ENCODE measurements at places on chromosomes 1 and 21.
A peak's percentile ranks its signal among the peaks of the same experiment; 100 is the strongest.

DNA sequence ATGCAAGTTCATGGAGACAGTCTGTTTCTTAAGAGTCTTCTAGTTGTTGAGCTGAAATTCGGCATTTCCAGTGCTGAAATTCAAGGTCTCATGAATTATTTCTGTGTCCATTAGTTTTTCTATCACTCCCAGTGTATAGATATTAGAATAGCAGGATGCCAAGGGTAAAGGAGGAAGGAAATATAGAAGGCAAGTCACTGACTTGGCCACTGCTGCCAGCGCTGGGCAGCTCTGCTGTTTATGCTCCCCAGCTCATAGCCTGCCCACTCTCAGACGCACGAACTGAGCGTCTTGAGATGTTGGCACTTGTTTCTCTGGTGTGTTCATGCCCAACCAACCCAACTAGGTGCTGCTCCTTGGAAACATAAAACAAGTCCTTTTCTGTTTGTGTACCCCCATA lies 110.1 kb downstream of the SLC45A1 start:
- DNase-seq, result no peak

- DNase-seq, result peak; percentile 33
These were observed 681 bp downstream of the B4GALT2 start for GRCh38 chr1:43979528-43980254.

GRCh38 chr1:56533621-56534020 lies 45.7 kb downstream of the PLPP3 start:
- no peak for DNase-seq

GRCh38 chr1:81129366-81129765 lies 671.4 kb upstream of the ADGRL2 start:
- DNase-seq, result no peak

- no peak for DNase-seq
These were observed 11.8 kb upstream of the NTMT2 start for GRCh38 chr1:170133766-170134495.

DNA sequence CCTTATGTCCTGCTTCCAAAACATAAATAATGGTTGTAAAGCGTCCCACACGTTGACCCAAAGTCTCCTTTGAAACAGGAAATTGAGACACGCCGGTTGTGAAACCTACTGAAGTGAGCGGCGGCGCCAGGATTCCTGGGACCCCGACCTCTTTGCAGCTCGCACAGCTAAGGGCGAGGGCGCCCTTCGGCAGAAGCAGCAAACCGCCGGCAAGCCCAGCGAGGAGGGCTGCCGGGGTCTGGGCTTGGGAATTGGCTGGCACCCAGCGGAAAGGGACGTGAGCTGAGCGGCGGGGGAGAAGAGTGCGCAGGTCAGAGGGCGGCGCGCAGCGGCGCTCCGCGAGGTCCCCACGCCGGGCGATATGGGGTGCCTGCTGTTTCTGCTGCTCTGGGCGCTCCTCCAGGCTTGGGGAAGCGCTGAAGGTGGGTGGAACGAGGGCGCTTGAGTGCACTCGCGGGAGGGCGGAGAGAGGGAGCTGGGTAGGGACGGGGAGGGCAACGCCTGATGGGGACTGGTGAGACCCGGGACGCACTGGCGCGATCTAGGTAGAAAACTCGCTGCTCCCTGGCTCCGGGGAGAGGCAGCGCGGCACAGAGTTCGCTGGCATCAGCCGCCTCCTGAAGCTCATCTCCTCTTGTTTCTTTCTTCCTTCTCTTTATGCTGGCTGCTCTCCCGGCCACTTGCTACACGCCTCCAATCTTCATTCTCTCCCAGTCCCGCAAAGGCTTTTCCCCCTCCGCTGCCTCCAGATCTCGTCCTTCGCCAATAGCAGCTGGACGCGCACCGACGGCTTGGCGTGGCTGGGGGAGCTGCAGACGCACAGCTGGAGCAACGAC lies at the start of gene CD1D:
Gene CD1D, plus strand, starts transcription at position 155 of the 836 bp plus-strand sequence. Its CDS starts 207 bp downstream, at position 362.
- peak; percentile 40 for DNase-seq

- DNase-seq, result no peak
These were observed 39.6 kb upstream of the PGBD5 start for GRCh38 chr1:230465691-230466090.

DNA sequence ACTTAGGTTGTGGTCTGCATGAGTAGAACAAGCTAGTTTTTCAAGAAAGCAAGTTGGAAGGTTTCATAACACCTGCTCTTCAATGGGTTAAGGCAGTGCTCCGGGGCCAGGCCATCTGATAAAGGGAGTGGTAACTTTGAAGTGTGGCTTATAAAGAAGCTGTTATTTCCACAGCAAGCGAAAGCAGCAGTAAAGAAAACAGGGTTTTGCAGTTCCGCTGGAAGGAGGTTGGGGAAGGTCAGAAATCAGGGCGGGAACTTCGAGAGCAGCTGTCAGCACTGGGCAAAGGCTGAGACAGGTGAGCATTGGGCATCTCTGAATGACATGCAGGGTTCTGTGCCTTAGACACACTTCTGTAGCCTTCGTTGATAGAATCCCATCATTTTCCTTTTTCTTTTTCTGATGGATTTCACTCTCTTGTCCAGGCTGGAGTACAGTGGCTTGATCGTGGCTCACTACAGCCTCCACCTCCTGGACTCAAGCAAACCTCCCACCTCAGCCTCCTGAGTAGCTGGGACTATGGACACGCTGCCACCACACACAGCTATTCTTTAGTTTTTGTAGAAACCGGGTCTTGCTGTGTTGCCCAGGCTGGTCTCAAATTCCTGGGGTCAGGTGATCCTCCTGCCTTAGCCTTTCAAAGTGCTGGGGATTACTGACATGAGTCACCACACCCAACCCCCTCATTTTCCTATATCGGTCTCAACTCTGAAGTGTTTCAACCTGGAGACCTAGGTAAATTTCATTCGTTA lies 20.5 kb downstream of the TMEM51 start:
- no peak for DNase-seq

DNA sequence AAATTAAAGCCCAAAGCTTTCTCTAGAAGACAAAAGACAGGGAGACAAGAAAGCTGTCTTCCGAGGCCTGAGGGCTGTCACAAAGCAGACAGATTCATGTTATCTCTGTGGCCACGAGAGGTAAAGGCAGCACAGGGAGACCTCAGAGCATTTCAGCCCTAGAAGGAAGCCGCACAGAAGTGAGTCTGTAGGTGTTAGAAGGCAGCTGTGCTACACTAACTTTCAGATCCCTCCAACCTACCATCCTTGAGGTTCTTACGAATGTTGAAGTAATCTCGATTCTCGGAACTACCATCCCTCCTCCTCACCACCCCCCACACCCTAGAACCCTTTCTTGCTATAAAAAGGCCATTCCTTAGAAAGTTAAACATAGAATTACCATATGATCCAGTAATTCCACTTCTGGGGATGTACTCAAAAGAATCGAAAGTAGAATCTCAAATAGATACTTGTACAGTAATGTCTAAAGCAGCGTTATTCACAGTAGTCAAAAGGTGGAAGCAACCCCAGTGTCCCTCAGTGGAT lies 21.5 kb upstream of the LYST start:
- no peak for DNase-seq

DNA sequence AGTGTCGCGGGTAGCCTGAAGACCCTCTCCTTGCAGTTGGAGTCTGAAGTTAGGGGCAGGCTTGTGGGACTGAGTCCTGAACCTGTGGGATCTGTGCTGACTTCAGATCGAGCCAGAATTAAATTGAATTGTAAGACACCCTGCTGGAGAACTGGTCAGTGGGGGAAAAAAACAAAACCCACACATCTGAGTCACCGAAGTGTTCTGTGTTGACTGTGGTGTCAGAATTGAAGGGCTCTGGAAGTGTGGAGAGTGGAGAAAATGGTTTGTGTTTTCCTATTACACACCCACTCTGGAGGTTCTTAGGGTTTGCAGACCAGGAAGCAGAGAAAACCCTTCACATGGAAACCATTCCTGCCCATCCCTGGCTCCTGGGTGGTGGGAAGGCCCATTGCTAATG lies 209.5 kb upstream of the GALNT2 start:
- DNase-seq, result no peak

- DNase-seq, result no peak
These were observed 39.4 kb upstream of the NGF start for GRCh38 chr1:115377411-115377810.

GRCh38 chr1:81327103-81327710 lies 473.5 kb upstream of the ADGRL2 start:
- DNase-seq, result no peak

DNA sequence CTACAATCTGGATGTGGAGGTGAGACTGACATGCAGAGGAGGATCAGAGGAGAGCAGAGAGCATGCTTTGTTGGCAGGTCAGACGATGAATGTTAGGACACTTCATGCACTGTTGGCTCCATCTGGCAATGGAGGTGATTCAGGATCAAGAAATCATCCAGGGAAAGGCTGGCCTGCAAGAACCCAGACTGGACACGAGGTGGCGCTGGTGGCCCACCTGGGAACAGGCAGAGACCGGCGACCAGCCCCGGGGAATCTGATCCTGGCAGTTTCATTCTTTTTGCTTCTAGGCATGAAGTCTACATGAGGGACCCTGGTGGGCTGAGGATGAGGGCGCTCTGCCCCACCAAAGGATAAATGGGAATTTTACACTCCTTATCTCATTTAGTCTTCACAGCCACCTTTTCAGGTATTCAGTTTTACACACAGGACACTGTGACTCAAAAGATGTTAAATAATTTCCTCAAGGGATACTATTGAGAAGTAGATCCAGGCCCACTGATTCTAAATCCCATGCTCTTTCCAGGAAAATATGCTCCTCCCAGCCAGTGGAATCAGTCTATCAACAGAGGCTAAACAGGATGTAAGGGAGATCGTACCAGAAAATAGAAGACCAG lies 26.2 kb upstream of the SCMH1 start:
- peak; percentile 88 for DNase-seq

Measured in endothelial cell (in vitro differentiated cells).